ENCODE measurements at places on chromosomes 2 and 18.

DNA sequence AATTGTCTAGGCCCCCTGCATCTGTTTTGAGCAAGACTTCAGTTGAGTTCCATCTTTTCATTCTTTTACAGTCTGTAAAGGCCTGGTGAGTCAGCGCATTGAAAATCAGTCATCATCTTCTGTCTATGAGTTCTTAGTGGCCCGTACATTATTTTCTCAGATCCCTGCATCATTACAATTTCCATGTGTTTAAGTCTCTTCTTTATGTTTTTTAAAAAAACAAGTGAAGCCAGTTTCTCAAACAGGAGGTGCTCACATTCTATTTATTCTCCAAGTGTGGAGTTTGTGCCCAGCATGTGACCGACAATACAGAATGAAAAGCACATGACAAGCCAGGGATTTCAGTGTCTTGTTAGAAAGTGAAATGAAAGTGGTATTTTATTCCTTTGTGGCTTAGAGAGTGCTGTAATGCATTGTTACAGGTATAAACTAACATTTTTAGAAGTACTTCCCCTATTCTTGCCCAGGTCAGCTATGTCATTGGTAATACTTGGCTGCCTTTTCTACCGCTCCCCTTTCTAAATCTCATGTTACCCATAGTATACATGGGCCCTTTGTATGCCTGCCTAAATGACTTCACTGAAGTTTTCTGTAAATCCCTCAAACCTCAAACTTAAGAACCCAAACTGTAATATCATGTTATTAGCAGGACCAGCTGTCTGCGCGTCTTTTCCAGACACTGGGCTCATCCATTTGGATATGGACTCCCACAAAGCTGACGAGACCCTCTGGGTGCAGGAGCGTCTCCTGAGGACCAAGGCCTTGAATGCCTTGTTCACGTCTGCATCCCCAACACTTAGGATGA is 67.6 kb downstream of the FEZ2 start:
- no peak for DNase-seq

DNA sequence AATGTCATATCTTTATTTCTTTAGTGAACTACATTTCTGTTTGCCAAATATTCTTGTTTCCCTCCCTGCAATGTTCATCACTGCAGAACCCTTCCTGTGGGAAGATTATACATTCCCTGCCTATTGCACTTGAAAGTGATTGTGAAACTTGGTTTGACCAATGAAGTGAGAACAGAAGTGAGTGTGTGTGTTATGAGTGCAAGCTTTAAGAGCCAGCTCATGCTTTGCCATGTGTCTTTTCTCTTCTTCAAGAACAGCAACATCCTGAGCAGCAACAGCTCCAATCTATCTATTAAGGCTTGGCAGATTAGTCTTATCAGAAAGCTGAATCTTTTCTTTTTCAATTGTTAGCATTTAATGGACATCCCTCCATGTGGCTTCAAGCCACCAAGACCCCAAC is 42.0 kb upstream of the UBE2E3 start:
- DNase-seq, result no peak

- no peak for DNase-seq
Observed at GRCh38 chr2:134217924-134218323, 35.9 kb upstream of the MGAT5 start.

GRCh38 chr2:178152033-178152432 is 39.8 kb downstream of the RBM45 start:
- DNase-seq, result no peak

All from GM12891 (cell line).